ENCODE measurements at places on chromosomes 1 and 21.

GRCh38 chr1:28860332-28861073, 48.5 kb downstream of the OPRD1 start:
- no peak for DNase-seq
- no peak overlapping the region for H3K4me3 ChIP-seq
- H3K4me1 ChIP-seq: no peaks in the 10 kb centered on the region
- H3K27ac ChIP-seq: no peak overlapping the region

- H3K27me3 ChIP-seq: peaks cover 24% of the 10 kb centered on the region
- no peak overlapping the region for H3K27ac ChIP-seq
- H3K36me3 ChIP-seq: no peaks in the 10 kb centered on the region
- no peak for DNase-seq
These were observed 45.5 kb downstream of the OLFML2B start for GRCh38 chr1:161978011-161978790.

GRCh38 chr1:157325220-157325619, 187.0 kb upstream of the ETV3 start:
- H3K4me1 ChIP-seq: no peaks in the 10 kb centered on the region
- H3K4me3 ChIP-seq: no peak overlapping the region
- no peaks in the 10 kb centered on the region for H3K36me3 ChIP-seq

- H3K27ac ChIP-seq: no peak overlapping the region
- no peak for DNase-seq
- no peak overlapping the region for H3K4me3 ChIP-seq
- no peaks in the 10 kb centered on the region for H3K36me3 ChIP-seq
- H3K27me3 ChIP-seq: no peaks in the 10 kb centered on the region
These were observed 11.0 kb downstream of the BRINP2 start for GRCh38 chr1:177181631-177182291.

- peak; percentile 11 for DNase-seq
- H3K36me3 ChIP-seq: peaks cover 3% of the 10 kb centered on the region
- peaks cover 31% of the 10 kb centered on the region for H3K4me1 ChIP-seq
These were observed 6.0 kb upstream of the NLRP3 start for GRCh38 chr1:247409869-247410544.

- H3K36me3 ChIP-seq: no peaks in the 10 kb centered on the region
- no peaks in the 10 kb centered on the region for H3K27me3 ChIP-seq
- H3K4me1 ChIP-seq: no peaks in the 10 kb centered on the region
These were observed 1262.1 kb downstream of the NCAM2 start for GRCh38 chr21:22260274-22260673.

- H3K27me3 ChIP-seq: no peaks in the 10 kb centered on the region
- H3K36me3 ChIP-seq: peaks cover 2% of the 10 kb centered on the region
- peaks cover 39% of the 10 kb centered on the region for H3K4me1 ChIP-seq
- DNase-seq: no peak
- H3K27ac ChIP-seq: peak overlapping the region; percentile 93
- H3K4me3 ChIP-seq: peak overlapping the region; percentile 91
These were observed 690 bp downstream of the C1orf216 start for GRCh38 chr1:35717911-35718476.

- no peak overlapping the region for H3K4me3 ChIP-seq
- no peaks in the 10 kb centered on the region for H3K36me3 ChIP-seq
- peak; percentile 34 for DNase-seq
- H3K27ac ChIP-seq: no peak overlapping the region
- H3K27me3 ChIP-seq: peaks cover 37% of the 10 kb centered on the region
These were observed 15.7 kb upstream of the RCAN1 start for GRCh38 chr21:34630536-34631143.

GRCh38 chr1:41861535-41862383, 57.0 kb downstream of the HIVEP3 start:
- peak overlapping the region; percentile 10 for H3K4me3 ChIP-seq
- H3K27ac ChIP-seq: peak overlapping the region; percentile 22
- no peak for DNase-seq

DNA sequence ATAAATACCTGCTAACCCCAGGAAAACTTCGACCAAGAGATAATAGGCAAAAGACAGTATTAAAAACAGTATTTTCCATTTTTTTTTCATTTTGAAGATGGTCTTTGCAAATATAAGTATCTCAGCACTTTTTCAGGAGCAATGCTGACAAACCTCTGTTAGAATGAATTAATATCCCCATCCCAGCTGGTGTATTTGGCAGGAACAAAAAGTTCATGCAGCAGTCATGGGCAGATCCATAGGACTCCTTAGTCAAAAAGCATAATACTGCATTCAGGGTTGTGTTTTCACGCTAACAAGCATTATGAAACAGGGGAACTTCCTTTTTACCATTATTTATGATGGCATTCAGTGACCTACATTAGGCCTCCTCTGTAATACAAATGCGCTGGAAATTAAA, 344.0 kb downstream of the ST6GALNAC3 start:
- H3K4me3 ChIP-seq: no peak overlapping the region
- H3K4me1 ChIP-seq: no peaks in the 10 kb centered on the region
- H3K27me3 ChIP-seq: no peaks in the 10 kb centered on the region
- no peaks in the 10 kb centered on the region for H3K36me3 ChIP-seq
- no peak for DNase-seq

GRCh38 chr1:64535938-64536835, 66.3 kb downstream of the CACHD1 start:
- peaks cover 38% of the 10 kb centered on the region for H3K27me3 ChIP-seq
- H3K27ac ChIP-seq: no peak overlapping the region
- DNase-seq: no peak
- H3K4me1 ChIP-seq: no peaks in the 10 kb centered on the region

- H3K4me3 ChIP-seq: no peak overlapping the region
- no peaks in the 10 kb centered on the region for H3K36me3 ChIP-seq
- no peak overlapping the region for H3K27ac ChIP-seq
- H3K27me3 ChIP-seq: no peaks in the 10 kb centered on the region
- H3K4me1 ChIP-seq: no peaks in the 10 kb centered on the region
- DNase-seq: no peak
These were observed 150.8 kb downstream of the MAST2 start for GRCh38 chr1:45953934-45954847.

DNA sequence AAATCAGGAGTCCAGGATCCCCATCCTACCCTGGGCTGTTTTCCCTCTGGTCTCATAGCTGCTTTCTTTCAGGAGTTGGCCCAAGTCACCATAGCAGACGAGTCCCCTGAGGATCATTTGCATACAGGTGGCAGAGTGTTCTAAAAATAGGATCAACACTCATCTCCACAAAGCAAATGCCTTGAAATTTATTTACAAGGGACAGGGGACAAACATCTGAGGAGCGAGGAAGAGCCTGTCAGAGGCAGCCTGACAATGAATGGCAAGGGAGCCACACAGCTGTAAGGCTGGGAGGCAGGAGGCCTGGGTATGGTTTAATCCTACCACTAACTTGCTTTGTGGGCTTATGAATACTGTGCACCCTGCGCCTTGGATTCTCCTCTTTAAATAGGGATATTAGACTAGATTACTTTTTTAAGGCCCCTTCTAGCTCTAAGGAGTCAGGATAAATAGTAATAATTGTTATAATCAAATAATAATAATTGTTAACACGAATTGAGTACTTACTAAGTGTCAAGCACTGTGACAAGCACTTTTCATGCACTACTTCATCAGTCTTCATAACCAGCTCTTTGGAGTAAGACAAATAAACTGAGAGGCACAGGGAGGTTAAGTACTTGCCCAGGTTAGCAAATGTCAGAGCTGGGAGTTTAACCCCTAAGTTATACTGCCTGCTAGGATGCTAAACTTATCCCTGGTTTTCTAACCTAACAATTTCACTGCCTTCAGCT, 34.5 kb downstream of the RAB3B start:
- no peaks in the 10 kb centered on the region for H3K4me1 ChIP-seq
- H3K27me3 ChIP-seq: peaks cover 21% of the 10 kb centered on the region
- no peaks in the 10 kb centered on the region for H3K36me3 ChIP-seq
- H3K4me3 ChIP-seq: no peak overlapping the region

GRCh38 chr1:48061162-48062136, 64.3 kb upstream of the TRABD2B start:
- no peak for DNase-seq
- H3K4me3 ChIP-seq: no peak overlapping the region
- H3K27ac ChIP-seq: no peak overlapping the region
- no peaks in the 10 kb centered on the region for H3K4me1 ChIP-seq

- peak overlapping the region; percentile 56 for H3K4me3 ChIP-seq
- H3K27me3 ChIP-seq: no peaks in the 10 kb centered on the region
- peaks cover 4% of the 10 kb centered on the region for H3K36me3 ChIP-seq
- DNase-seq: no peak
- H3K4me1 ChIP-seq: peaks cover 16% of the 10 kb centered on the region
These were observed 12.9 kb downstream of the FAAH start for GRCh38 chr1:46406881-46407608.

- no peaks in the 10 kb centered on the region for H3K36me3 ChIP-seq
- H3K4me1 ChIP-seq: no peaks in the 10 kb centered on the region
- peaks cover 51% of the 10 kb centered on the region for H3K27me3 ChIP-seq
- H3K27ac ChIP-seq: no peak overlapping the region
These were observed 60.8 kb upstream of the RNF11 start for GRCh38 chr1:51175278-51175677.

- no peak overlapping the region for H3K4me3 ChIP-seq
- H3K27me3 ChIP-seq: peaks cover 5% of the 10 kb centered on the region
- H3K27ac ChIP-seq: no peak overlapping the region
- H3K36me3 ChIP-seq: no peaks in the 10 kb centered on the region
- peaks cover 2% of the 10 kb centered on the region for H3K4me1 ChIP-seq
- DNase-seq: no peak
These were observed 64.8 kb upstream of the SOD1 start for GRCh38 chr21:31594726-31595125.

DNA sequence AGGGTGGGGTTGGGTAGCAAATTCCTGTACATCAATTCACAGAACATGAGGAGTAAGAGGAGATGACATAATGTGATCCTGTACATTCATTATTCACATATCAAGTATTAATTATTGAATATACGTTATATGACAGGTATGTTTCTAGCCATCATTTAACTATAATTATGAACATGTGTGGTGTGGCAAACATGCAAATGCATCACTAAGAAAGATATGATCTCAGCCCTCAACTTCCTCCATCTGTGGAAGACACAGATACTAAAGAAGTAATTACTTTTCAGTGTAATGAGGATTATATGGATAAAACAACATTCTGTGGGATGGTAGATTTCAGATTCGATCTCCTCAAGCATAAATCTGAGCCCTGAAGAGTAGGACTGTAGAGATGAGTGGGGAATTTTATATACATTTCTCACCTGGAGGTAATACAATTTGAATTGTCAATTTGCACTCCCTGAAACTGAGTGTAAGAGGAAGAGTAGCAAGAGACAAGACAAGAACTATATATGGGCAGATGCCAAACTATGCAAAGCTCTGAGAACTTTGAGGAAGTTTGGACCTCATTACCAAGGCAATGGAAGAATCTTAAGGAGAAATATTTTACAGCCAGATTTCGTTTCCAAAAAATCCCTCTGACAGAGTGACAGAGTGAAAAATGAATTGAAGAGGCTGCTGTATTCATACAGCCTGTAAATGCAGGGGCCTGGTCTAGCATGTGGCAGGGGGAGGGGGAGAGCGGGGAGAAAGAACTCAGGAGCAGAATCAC, 275.5 kb downstream of the TPR start:
- H3K27me3 ChIP-seq: no peaks in the 10 kb centered on the region
- no peak overlapping the region for H3K27ac ChIP-seq
- no peaks in the 10 kb centered on the region for H3K4me1 ChIP-seq
- H3K4me3 ChIP-seq: no peak overlapping the region

DNA sequence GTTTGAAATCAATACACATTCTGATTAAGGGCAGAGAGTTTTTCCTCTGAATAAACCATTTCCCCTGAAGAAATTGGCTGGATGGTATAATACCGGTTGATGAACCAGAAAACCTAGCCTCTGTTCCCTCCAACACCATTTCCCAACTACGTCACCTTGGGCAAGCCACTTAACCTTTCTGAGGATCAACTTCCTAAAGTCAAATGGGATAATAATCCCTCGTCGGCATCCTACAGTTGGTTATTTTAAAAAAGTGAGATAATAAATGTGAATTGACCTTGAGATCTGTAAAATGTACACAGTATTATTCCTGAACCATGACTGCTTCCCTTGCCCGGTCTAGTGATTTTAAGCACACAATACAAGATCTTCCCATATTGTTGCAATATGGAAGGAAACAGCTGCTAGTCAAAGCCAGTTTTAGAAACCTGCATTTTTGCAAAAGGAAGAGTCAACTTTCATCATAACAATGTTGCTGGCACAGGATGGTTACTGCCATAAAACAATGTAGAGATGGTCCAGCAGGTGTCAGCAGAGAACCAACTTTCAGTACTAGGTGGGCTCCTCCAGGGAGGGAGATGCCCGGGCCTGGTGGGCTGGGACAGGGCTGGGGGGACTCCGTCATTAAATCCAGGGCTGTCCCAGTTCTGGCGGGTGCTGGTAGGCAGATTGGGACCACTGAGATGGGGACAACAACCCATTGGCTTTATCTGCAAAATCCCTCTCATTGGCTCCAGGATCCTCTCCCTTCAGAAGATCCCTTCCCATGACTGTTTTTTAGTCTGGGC, 5.2 kb upstream of the HLX start:
- peaks cover 9% of the 10 kb centered on the region for H3K4me1 ChIP-seq
- H3K27me3 ChIP-seq: peaks cover 86% of the 10 kb centered on the region
- H3K36me3 ChIP-seq: peaks cover 2% of the 10 kb centered on the region
- H3K4me3 ChIP-seq: no peak overlapping the region

- no peak overlapping the region for H3K27ac ChIP-seq
- no peaks in the 10 kb centered on the region for H3K27me3 ChIP-seq
- H3K4me1 ChIP-seq: no peaks in the 10 kb centered on the region
- H3K4me3 ChIP-seq: no peak overlapping the region
These were observed 20.8 kb upstream of the PIK3R3 start for GRCh38 chr1:46153228-46153627.

DNA sequence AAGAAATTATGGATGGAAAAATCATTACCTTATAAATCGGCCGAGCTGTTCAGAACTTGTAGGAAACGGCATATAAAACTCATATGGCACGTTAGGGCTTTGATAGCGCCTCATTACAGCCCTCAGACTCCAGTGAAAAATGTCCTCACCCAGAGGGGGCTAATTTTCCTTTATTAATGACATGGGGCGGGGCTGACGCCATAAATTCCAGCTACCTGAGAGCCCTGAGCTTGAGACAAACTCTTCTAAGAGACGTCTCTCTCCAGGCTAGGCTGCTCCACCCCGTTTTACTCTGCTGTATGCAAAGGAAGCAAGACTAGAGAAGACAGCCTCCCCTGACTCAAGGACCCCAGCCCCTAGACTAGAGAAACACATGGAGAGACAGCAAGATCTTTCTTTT, 149.4 kb downstream of the TRABD2B start:
- peaks cover 41% of the 10 kb centered on the region for H3K27me3 ChIP-seq
- no peak overlapping the region for H3K27ac ChIP-seq
- no peaks in the 10 kb centered on the region for H3K36me3 ChIP-seq
- H3K4me1 ChIP-seq: no peaks in the 10 kb centered on the region
- DNase-seq: no peak

- DNase-seq: no peak
- H3K27ac ChIP-seq: peak overlapping the region; percentile 91
- H3K27me3 ChIP-seq: no peaks in the 10 kb centered on the region
- peaks cover 60% of the 10 kb centered on the region for H3K4me1 ChIP-seq
- peak overlapping the region; percentile 74 for H3K4me3 ChIP-seq
These were observed 7.9 kb downstream of the SLAMF1 start for GRCh38 chr1:160638926-160639325.

GRCh38 chr1:115969509-115969908, 6.8 kb upstream of the SLC22A15 start:
- no peak for DNase-seq
- no peaks in the 10 kb centered on the region for H3K36me3 ChIP-seq
- no peak overlapping the region for H3K27ac ChIP-seq
- no peak overlapping the region for H3K4me3 ChIP-seq

All from effector memory CD8-positive, alpha-beta T cell (primary cell).